ENCODE measurements at places on chromosomes 7 and 10.

DNA sequence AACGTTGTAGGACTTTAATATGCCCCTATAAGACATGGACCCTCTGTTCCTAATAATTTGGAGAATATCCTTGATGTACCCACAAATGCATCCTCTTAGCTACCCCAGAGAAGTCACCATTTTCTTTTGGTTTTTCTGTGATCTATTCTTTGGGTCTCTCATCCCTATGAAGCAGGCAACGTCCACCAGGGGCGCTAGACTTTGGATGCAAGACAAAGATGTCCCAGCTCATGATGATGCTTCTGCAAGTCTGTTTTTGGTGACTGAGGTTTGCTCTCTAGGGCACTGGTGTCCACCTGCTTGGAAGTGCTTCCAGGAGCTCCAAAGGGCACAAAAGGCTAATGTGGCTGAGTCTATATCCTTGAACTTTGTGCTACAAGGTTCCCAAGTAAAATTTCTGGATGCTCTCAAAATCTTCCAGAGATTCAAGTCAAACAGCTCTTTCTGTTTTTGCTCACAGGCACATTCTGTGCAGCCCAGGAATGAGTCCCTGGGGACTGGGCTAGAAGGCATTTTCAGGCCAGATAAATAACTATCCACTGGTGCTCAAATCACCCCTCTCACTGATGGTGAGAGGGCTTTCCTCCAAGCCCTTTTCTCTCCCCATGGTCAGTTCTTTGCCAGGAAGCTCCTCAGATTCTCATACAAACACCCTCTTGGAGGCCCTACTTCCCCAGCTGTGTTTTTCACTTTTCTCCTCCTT is 166.4 kb downstream of the C7orf25 start:
- no peak for DNase-seq

- DNase-seq: no peak
Measured at GRCh38 chr10:124538706-124539105, 77.1 kb downstream of the LHPP start.

GRCh38 chr7:108413782-108414492 is 42.3 kb downstream of the NRCAM start:
- no peak for DNase-seq

- no peak for DNase-seq
Measured at GRCh38 chr10:58212622-58213021, 55.1 kb downstream of the IPMK start.

- no peak for DNase-seq
Measured at GRCh38 chr10:27561334-27561733, 57.2 kb downstream of the RAB18 start.

All from COR-L47 (cell line).